Effector CD4-positive, alpha-beta T cell (primary cell): ENCODE measurements at places on chromosomes 2 and 18.

GRCh38 chr2:231523451-231524285 is 6.6 kb downstream of the NMUR1 start:
- no peak for DNase-seq

DNA sequence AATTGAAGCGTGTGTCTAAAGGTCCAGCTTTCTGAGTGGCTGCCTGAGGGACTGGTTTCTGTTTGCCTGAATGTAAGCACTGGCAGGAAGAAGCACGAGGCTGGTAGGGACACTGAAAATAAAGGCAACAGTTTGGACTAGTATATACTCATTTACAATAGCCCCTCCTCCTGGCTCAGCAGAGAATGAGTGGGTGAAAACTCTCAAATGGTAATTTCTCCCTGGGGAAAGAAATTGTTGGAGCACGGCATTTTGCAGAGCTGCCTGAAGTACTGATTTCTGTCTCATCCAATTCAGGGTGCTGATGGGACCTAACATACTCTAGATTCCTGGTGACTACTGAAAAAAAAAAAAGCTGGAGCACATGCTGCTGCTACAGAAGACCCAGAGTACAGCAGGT is 17.3 kb upstream of the SPP2 start:
- no peak for DNase-seq

DNA sequence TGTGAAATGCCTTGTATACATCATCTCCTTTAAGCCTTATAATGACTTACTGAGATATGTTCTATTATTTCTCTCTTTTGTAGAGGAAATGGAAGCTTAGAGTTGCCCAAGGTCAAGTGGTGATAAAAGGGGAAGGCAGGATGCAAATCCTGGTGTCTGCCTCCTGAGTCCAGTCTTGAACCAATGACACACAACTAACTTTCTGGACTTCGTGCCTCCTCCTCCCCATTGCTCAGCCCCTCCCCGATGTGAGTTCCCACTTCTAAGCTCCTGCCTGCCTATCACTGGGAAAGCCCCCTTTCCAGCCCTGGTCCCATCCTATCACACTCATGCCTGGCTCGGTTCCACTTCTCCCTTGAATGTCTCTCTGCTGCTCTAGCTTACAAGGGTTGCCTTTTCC is 6.9 kb upstream of the CTIF start:
- DNase-seq = no peak

- DNase-seq = no peak
These were observed 155.1 kb upstream of the SERPINE2 start for GRCh38 chr2:224194161-224194560.

DNA sequence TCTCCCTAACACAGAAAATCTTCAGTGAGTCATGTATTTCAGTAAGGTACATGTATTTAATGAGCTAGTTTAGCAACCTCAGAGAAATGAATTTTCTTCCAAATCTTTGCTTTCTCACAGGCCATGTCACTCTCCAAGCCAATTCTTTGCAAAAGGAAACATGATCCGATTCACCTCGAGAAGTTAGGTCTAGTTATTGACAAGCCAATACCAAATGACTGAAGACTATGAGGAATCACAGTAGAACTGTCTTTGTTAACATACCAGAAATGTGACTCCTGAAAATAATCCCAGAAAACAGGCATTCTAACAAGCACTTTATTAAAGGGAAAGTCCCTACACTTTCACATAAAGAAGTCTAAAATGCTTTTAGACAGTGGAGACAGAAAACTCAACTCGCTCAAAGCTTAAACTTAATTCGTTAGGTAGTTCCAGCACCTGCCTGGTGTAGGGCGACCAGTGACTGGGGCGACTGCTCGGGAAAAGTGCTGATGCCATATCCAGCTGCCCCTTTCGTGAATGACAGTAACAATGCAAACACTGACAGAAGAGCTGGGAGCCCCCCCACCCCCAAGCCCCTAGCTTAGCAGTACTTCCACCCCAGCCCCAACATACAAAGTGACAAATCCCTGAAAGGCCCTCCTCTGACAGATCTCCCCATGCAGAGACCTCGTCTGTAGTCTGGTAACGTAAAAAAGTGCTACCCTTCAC is 1.8 kb downstream of the MEMO1 start:
- no peak for DNase-seq

GRCh38 chr18:35267161-35267651 is 22.8 kb downstream of the ZSCAN30 start:
- peak; percentile 53 for DNase-seq

GRCh38 chr2:239055756-239056493 is 208.0 kb downstream of the TWIST2 start:
- DNase-seq = no peak

GRCh38 chr2:64888591-64889309 is 100.4 kb upstream of the SLC1A4 start:
- DNase-seq = no peak

GRCh38 chr2:108916796-108917421 is 72.1 kb downstream of the EDAR start:
- DNase-seq = no peak

DNA sequence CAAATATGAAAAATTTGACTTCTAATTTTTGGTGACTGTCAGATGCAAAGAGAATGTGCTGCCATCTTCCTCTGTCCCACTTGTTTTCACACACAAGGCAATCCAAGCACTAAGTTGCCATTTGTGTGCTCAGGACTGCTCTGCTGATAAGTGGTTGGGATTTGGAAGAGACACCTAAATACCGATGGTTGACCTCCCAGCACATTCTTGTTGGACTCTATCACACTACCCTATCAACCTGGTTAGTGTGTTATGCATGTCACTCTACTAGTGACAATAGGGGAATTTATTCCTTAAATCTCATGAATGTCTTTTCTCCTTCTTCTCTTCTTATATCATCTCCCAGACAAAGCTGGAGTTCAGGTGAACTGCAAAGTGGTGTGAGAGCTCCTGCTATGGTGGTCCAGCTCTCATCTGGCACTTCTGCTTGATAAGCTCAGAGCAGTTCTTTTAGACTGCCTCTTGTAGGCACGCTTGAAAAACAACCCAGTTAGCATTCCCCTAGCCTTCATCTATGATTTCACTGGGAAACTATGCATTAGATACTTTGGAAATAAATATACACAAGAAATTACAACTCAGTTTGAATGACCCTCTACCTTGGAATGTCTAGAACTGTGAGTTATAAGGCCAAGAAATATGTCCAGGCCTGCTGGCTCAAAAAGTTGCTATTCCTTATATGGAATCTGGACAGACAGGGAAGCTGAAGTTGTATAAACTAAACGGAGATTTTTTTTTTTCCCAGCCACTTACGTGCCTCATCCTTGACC is 404.8 kb downstream of the MEIS1 start:
- no peak for DNase-seq

DNA sequence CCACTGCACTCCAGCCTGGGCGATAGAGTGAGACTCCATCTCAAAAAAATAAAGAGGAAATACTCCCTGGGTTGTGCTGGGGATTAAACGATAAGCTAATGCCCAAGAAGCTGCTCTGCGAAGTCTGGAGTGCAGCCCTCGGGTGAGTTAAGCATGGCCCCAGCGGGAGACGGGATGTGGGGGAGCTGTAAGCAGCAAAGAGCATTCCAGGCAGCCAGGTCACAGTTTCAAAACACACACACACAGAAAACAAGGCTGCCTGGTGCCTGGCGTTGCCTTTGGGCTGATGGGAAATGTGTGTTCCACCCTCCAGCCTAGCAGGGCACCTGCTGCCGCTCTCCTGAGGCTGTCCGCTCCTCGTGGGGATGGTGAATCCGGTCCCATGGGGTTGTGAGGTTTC is 24.1 kb downstream of the ODC1 start:
- DNase-seq = no peak

DNA sequence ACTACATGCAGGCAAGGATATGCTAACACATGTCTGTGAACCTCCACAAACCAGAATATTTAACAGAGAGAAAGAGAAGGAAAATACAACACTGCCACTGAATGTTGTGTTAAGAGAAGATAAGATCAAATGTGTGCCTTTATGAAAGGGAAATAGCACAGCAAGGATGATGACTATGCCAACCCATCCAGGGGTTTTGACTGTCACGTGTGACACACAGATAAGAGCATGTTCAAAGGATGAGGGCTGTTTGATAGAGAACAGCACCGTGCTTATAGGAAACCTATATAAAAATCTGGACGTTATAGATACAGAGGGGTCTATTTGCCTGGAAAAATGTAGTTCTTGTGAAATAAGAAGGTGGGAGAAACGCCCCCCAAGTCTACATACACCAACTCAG is 911.8 kb downstream of the CPS1 start:
- DNase-seq = no peak

DNA sequence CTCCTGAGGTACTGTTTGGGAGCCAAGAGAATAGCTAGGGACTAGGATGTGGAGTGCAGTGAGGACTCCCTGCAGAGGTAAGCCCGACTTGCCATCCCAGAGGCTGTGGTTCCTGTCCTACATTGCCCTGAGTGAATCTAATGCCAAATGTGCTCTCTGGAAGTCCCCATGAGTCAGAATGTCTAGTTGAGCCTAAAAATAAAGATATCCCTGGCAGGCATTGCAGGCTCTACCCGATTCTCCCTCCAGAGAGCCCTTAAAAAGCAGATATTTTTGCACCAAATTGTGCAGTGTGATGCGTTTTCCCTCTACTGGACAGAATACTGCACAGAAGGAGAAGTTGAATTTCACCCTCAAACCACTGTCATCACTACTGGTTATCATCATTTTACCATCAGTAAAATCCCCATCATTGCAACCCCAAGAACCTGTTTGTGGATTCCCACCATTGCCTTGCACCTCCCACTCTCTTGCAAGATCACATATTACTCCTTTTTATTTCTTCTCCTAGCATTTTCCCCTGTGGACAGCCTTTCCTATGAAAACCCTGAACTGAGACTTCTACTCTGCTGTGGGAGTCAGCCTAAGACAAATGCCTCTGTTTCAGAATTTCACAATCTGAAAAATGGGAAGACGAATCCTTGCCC is 98.0 kb downstream of the MARCHF4 start:
- no peak for DNase-seq

DNA sequence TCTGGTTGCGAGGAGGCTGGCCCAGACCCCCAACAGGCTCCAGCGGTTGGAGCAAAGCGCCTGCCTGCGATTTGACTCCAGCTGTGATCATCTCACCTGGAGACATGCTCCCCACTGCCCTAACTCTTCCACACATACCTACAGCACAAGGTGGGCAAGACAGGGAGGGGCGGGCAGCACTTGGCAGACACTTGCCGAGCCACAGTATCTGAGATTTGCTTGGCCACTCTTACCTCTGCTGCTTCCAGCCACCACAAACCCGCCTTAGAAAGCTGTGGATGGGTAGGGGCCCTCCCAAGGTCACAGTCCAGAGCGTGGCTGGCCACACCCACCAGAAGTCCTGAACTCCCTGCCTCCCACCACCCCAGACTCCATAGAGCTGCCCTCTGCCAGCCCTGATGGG is 8.2 kb downstream of the CYP26B1 start:
- no peak for DNase-seq

DNA sequence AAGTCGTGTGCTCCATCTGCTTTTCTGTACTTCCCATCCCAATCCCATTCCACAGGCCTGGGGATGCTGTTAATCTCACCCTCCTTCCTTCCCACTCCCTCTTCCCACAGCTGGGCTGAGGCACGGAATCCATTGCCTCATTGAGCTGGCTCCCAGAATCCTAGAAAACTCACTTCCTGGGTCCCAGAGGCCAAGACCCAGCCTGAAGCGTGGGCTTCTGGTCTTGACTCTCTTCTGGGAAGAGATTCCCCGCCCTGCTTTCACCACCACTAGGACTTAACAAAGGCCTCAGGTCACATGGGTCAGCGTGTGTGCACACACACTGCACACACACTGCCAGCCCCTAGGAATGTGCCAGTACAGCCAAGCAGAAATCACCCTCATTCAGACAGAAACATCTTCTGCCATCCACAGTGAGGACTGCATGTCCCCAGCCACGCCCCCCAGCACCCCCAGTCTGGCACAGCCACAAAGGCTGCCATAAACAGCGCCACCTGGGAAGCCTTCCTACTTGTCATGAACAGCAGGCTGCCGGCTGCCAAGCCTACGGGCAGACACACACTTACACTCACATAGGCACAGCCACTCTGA is 165.8 kb downstream of the TNS1 start:
- no peak for DNase-seq

GRCh38 chr2:194380011-194380410 is 1277.0 kb upstream of the SLC39A10 start:
- no peak for DNase-seq

- no peak for DNase-seq
These were observed 136.4 kb downstream of the HDAC4 start for GRCh38 chr2:239264492-239264837.

DNA sequence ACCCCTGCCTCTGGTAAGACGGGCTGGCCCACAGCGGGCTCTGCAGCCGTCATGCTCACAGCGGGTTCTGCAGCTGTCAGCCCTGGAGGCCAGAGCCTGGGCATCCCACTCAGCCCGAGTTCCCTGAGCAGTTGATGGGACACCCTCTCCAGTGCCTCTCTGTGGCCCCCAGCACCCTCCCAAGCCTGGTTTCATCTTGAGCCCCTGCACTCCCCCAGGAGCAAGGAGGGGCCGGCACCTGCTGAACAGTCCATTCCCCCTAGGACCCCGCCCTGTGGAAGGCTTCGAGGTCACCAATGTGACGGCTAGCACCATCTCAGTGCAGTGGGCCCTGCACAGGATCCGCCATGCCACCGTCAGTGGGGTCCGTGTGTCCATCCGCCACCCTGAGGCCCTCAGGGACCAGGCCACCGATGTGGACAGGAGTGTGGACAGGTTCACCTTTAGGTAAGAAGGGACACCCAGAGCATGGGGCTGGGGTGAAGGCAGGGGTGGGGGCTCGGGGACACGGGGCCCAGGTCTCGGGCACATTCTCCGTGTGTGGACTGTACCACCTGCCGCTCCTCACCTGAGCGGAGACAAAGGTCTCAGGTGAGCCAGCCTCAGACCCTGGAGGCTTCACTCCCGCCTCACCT is 34.5 kb downstream of the MTERF4 start:
- no peak for DNase-seq

GRCh38 chr2:223474893-223475292 is 127.3 kb downstream of the SCG2 start:
- DNase-seq = no peak

DNA sequence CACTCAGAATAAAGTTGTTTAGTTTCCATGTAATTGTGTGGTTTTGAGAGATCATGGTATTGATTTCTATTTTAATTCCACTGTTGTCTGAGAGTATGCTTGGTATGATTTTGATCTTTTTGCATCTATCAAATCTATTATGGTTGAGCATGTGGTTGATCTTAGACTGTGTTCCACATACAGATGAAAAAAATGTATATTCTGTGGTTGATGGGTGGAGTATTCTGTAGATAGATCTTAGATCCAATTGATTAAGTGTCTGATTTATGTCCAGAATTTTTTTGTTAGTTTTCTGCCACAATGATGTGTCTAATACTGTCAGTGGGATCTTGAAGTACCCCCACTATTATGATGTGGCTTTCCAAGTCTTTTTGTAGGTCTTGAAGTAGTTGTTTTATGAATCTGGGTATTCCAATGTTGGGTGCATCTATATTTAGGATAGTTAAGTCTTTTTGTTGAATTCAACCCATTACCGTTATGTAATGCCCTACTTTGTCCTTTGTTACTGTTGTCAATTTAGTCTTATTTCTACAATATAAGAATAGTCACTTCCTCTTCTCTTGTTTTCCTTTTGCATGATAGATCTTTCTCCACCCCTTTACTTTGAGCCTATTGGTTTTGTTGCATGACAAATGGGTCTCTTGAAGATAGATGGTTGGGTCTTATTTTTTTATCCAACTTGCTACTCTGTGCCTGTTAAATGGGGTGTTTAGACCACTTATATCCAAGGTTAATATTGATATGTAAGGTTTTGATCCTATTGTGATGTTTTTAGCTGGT is 101.8 kb downstream of the TRABD2A start:
- no peak for DNase-seq

GRCh38 chr2:64213532-64214275 is 69.5 kb upstream of the PELI1 start:
- no peak for DNase-seq

- DNase-seq = no peak
These were observed 22.0 kb downstream of the AP1S3 start for GRCh38 chr2:223815186-223815883.
